ENCODE measurements at places on chromosomes 16 and 17.

GRCh38 chr17:7987112-7987893 is 15.1 kb upstream of the GUCY2D start:
- no peak for DNase-seq

DNA sequence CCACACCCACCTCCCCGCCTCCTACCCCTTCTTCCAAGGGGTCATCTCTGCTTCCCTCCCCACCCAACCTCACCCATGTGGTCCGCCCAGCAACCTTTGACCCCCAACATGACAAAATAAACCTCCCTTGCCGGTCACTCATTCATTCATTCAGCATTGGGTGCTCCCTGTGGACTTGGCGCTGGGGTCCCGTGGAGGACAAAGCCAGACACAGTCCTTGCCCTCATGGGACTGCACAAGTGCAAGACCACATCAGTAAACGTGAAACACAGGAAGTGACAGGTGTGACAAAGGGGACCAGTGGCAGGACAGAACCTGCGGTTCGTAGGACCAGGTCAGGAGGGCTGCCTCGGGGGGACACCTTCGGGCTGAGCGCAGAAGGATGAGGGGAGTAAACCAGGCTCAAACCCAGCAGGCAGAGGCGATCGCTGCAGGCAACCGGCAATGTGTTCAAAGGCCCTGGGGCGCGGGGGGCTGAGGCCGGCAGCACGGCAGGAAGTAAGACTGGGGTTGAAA is 185.4 kb downstream of the SEC14L1 start:
- DNase-seq, result no peak

DNA sequence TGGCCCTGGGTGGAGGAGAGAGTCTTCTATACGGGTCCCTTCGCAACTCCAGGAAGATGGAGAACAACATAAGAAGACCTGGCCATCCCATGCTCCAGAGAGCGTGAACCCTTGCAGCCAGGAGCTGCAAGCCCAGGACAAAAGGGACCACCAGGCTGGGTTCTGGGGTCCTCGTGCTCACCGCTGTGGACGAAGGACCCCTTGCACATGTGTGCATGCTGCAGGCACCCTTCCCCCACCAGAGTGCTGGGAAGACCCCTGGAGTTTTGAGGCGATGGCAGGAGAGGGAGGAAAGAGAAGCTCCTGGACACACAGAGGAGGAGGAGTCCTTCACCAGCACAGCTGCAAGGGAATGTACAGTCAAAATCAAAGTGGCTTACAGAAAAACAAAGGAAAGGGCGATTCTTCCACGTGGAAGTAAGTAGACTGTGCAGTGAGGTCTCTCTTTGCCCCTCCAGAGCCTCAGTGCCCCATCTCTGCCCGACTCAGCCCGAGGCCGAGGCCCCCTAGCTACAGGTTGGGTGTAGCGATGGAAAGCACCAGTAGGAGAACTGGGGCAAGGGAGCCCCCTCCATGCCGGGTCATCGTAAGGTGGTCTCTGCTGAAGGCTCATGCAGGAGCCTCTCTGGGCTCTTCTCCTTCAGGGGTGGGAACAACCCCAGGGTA is 51.3 kb downstream of the PIMREG start:
- peak; percentile 62 for DNase-seq

DNA sequence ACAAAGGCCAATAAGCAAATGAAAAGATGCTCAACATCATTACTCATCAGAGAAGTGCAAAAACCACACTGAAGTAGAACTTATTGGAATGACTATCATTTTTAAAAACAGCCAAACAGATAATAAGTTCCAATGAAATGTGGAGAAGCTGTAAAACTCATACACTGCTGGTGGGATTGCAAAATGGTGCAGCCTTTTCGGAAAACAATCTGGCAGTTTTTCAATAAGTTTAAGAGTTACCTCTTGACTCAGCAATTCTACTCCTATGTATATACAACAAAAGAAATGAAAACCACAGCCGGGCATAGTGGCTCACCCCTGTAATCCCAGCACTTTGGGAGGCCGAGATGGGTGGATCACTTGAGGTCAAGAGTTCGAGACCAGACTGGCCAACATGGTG is 49.3 kb downstream of the AKAP10 start:
- DNase-seq, result no peak

DNA sequence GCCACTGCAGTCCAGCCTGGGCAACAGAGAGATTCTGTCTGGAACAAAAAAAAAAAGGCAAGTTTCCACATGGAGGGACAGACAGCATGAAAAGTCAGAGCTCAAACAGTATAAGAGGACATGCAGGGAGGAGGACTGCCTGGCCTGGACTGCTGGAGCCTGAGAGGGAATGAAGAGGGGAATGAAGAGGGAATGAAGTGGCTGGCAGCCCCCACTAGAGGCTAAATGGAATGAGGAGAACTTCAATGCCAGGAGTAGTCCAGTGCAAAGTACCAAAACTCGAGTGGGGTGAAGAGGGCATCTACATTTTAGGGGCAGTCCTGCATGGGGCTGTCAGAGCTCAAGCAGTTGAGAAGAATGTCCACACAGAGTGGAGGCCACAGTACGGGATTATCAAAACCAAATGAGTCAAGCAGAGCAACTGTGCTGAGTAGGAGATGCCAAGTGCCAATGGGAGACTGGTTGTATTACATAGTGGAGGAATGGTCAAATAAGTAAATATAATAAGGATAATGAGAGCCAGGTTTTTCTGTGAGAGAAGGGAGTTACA is 22.9 kb downstream of the IKZF3 start:
- DNase-seq, result no peak

DNA sequence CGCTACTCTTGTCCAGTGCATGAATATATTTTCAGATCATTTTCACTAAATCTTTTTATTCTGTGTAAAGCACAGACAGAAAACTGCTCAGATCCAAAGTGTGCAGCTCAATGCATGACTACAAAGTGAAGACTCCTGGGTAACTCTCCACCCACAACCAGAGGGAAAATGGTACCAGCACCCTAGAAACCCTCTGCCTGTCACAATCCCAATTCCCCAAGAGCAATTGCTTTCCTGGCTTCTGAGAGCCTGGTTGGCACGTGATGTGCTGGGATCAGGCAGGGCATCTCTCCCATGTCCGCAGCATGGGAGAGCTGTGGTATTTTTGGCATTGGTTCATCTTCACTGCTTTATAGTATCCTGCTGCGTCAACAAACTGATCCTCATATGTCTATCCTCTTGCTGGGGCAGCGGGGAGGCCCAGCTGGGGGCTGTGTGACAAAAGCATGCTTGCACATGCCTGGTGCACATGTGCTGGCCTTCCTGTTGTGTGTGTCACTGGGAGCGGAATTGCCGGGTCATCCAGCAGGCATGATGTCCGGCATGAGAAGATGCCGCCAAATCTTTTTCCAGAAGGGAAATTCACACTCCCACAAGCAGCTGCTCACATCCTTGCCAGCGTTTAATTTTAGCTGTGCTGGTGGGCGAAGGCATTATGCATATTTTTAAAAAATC is 278.9 kb upstream of the FOXF1 start:
- no peak for DNase-seq

GRCh38 chr16:89248196-89248982 is 30.9 kb downstream of the ZNF778 start:
- no peak for DNase-seq
